ENCODE measurements at places on chromosomes 11 and 22.

DNA sequence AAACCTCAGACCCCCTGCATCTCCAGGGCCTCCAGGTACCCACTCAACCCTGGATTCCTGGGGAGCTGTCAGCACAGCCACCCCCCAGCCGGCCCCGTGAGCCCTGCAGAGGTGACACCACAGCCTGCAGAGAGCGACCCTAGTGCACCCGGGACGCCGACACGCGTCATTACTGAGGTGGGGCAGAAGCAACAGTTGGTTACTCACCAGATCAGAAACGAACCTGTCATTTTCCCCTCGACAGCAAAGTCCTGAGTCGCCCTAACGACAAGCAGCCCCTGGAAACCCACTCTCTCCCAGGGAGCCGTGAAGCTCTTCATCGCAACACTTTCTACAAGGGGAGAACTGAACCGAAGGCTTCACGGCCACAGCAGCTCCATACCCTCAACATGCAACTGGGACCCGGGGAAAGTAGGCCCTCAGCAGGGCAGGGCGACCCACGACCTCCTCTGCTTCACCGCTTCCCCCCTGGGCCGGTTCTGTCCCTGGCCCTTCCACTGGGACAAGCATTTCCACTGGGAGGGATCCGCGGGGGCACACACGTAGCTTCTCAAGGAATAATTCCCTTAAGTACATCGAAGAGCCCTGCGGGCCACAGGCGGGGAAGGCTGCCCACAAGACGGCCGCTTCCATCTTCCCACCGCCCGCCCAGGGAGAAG lies 1.6 kb downstream of the BRD1 start:
- DNase-seq: peak; percentile 54

- DNase-seq: no peak
Observed at GRCh38 chr11:27248576-27249509, 114.2 kb downstream of the CCDC34 start.

GRCh38 chr11:132072858-132073211 lies 702.4 kb downstream of the NTM start:
- DNase-seq: no peak

- no peak for DNase-seq
Observed at GRCh38 chr22:26894766-26895485, 237.5 kb downstream of the MIAT start.

DNA sequence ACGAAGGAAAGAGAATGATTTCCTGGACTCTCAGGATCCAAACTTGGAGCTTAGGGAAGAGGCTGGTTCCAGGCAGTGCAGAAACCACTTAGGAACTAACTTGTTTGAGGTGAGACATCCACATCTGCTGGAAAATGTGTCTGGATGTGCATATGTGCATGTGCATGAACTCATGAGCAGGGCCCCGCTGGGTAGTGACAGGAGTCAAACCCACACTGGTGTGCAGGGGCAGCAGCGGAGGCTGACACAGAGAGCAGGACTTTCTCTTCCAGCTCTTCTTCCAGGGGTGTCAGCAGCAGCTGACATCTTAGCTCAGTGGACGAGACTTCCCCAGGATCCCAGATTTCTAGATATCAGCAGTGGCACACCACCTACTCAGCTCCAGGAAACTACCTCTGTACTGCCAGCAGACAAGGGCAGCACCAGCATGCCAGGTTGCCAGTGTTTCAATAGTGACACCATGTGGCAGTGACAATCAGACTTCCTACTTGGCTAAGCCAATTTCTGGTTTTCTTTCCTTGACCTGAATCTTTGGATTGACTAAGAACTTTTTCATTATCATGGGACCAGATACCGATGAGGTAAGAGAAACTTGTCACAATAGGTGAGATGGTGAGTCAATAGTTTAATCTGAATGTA lies 227.5 kb upstream of the ZC3H12C start:
- no peak for DNase-seq

- DNase-seq: no peak
Observed at GRCh38 chr11:78954261-78954660, 379.6 kb upstream of the NARS2 start.
